ENCODE measurements at places on chromosomes 2 and 18.

- no peak for DNase-seq
Observed at GRCh38 chr2:72166279-72166678, 18.6 kb upstream of the CYP26B1 start.

GRCh38 chr2:34848132-34848531 lies 1249.0 kb upstream of the FAM98A start:
- DNase-seq: no peak

GRCh38 chr2:178730049-178730448 lies 77.2 kb downstream of the TTN start:
- no peak for DNase-seq

DNA sequence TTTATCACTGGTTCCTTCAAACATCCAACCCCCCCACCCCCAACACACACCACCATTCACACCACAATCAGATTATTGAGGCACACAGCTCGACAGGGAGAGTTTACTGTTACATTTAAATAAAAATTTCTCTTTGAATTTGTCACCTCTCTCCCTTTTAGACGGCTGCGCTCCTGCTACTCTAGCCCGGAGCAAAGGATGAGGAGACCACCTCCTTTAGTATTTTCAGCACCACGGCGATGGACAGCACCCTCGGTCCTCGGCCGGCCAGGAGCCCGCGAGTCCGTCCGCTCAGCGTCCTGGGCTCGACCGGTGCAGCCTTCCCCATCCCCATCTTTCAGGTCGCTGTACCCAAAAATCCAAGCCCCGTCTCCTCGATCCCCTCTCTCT lies 892 bp downstream of the CELF4 start:
- peak; percentile 47 for DNase-seq
